ENCODE measurements at places on chromosomes 4 and X.

GRCh38 chr4:188018262-188018661, 22.7 kb downstream of the ZFP42 start:
- DNase-seq, result no peak

- DNase-seq, result no peak
These were observed 465 bp downstream of the HAUS7 start for GRCh38 chrX:153469811-153470410.

DNA sequence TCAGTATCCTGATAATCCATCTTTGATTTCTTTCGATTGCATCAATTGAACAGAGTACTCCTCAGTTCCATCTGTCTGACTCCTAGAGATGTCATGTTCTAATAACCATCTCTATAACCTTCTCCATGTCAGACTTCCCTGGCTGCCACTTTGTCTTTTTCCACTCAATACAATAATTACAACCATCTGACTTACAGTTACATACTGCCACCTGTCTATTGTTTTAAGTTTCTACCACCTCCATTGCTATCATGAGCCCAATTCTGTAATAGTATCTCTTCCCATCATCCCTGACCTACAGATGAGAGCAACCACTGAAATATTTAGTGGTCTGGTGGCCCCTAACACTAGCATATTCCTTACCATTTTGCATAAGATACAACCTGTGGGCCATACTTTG, 439.2 kb upstream of the FAM47C start:
- DNase-seq, result no peak

GRCh38 chr4:114599231-114599902, 760 bp downstream of the UGT8 start:
- DNase-seq, result no peak

GRCh38 chr4:120536884-120537283, 385.6 kb downstream of the PRDM5 start:
- DNase-seq, result no peak

DNA sequence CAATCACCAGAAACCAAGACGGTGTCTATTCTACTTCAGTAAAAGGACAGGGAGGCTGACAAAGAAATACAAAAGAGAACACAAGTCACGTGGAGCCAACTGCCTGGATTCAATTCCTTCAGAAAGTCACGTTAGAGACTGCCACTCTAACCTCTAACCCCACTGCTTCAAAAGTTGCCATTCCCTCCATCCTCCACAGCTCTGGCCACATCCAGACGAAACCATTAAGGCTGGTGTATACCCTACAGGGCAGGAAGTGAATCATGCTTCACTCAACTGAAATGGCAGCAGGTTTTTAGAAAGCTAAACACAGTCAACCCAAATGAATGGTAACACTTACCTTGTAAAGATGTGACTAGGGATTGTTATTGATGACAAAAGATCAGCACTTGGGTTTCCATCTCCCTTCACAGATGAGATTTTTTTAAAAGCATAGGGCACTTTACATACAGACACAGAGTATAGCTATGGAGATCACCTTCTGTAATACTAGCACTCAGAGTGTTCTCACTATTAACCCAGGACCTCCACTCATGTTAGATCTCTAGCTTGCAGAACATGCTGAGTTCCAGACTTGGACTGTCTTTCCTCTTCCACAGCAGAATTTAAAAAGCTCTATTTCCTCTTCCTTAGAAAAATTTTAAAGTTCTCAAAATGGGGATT, 37.4 kb downstream of the MAML3 start:
- no peak for DNase-seq

DNA sequence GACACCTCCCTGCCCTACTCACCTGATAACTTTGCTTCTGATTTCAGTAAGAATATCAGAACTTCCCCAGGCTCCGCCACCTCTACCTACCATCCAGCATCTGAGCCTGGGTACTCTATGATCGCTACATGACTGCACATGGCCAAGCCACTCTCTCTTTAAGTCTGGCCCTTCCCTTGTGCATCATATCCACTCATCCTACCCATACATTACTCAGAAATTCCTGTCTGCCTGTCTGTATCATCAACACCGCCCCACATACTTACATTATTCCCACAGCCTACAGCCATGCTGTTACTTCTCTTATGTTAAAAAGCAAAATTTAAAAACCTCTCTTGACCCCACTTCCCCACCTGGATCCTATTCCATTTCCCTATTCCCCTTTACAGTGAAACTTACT, 84.7 kb downstream of the SCD5 start:
- no peak for DNase-seq

- no peak for DNase-seq
These were observed 189.1 kb downstream of the AFAP1 start for GRCh38 chr4:7750523-7750922.

- DNase-seq, result no peak
These were observed 55.3 kb downstream of the EGF start for GRCh38 chr4:109967798-109968520.

GRCh38 chr4:55722132-55722531, 86.0 kb upstream of the NMU start:
- DNase-seq, result no peak

DNA sequence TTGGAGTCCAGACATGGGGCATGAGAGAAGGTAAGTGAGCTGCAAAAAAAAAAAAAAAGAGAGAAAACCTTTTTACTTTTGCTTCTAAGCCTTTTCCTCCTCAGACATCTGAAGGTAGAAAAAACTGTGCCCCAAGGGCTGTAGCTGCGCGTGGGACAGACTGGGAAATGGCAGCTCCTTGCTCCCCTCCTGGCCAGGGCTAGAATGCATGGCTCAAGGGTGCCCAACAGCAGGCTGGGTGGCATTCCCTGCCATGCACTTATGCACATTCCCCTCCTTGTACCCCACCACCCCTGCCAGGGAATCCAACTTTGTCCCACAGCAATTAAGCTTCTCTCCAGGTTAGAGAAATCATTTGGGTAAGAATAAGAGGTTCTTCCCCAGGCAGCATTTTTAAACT, 421.2 kb downstream of the TRAM1L1 start:
- DNase-seq, result no peak

- no peak for DNase-seq
These were observed 3.0 kb upstream of the SPATA4 start for GRCh38 chr4:176198316-176198903.

- no peak for DNase-seq
These were observed 28.6 kb downstream of the FAM241A start for GRCh38 chr4:112173593-112174558.

DNA sequence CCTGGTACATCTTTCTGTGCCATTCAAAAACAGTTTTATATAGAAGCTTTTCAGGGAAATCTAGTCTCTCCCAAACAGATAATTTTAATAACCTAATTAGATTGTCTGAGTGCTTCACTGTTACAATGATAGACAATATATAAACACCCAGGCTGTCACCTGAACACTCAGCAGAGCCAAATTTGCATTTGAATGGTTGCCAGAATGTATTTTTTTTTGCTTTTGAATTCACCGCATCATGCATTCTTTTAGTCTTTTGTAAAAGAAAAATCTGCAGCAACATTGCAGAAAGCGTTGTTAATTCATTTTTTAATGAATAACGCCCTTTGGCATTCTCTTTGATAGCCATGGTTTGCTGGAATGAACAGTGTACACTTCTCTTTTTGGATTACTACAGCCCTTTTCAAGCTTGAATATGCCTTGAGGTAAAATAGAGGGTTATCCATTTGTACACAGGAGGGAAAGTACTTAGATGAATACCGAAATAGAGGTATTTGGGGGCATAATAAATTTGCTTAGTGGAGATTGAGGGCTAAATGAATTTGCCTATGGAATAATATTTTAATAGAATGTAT, 175.0 kb upstream of the EPHA5 start:
- no peak for DNase-seq

- DNase-seq, result no peak
These were observed 3.2 kb upstream of the PCDH19 start for GRCh38 chrX:100413229-100413628.

DNA sequence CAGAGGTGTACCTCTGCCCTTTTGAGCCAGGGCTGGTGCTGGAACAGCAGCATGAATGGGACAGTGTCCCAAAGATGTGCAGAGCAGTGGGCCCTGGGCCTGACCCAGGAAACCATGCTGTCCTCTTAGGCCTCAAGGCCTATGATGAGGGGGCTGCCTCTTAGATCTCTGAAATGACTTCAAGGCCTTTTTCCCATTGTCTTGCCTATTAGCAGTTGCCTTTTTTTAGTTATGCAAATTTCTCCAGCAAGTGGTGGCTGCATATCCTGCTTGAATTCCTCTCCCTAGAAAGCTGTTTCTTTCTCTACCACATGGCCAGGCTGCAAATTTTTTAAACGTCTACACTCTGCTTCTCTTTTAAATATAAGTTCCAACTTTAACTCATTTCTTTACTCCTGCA, 160.3 kb downstream of the CFAP299 start:
- DNase-seq, result no peak

- no peak for DNase-seq
These were observed 182.0 kb downstream of the RASL11B start for GRCh38 chr4:53043891-53044650.

DNA sequence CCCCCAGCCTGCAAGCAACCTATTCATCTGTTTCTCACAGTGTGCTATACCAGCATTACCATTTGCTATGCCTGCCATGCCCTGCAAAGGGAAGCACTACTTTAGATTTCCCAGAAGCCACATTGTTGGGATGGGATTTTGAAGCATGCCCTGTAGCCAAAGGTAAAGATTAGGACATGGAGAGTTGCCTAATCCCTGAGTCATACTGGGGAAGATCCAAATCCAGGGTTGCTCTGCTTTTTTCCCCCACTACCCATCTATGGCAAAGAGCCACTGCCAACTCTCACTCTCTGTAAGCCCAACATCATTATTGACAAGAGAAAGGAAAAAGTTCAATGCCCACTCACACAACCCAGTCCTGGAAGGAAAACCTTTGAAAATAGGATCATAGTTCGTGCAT, 36.7 kb upstream of the TMEM164 start:
- no peak for DNase-seq

DNA sequence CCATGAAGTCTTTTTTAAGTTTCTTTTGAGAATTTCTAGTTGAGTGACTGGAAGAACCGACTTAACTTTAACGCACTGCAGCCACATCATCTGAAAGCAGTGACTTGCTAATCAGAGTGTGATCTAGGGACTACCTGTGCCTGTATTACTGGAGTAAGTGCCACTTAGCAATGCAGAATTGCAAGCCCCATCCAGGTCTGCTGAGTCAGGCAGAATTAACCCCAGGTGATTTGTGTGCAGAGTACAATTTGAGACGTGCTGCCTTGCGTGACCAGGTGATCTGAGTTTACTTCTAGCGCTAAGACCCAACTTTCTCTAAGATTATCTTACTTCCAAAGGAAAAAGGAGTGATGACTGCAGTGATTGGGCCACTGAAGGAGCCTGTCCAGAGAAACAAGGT, 85.3 kb downstream of the CLCN4 start:
- no peak for DNase-seq

- no peak for DNase-seq
These were observed 40.1 kb downstream of the APLN start for GRCh38 chrX:129614481-129615255.

DNA sequence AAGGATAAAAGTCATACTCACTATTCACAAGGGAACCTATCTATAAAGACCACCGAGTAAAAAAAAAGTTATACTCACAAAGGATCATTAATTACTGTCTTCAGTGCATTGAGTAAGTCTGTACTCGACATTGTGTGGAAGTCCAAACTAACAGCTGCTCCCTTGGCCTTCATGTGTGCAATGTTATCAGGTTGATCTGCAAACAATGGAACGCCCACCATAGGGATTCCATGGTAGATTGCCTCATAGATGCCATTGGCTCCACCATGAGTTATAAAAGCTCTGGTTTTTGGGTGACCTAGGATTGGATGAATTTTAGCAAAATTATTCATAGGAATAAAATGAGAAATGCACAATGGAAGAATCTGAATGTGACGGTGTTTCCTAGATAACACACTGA, 10.6 kb downstream of the UGT2B4 start:
- DNase-seq, result no peak

GRCh38 chr4:94979621-94980020, 221.9 kb downstream of the BMPR1B start:
- no peak for DNase-seq

DNA sequence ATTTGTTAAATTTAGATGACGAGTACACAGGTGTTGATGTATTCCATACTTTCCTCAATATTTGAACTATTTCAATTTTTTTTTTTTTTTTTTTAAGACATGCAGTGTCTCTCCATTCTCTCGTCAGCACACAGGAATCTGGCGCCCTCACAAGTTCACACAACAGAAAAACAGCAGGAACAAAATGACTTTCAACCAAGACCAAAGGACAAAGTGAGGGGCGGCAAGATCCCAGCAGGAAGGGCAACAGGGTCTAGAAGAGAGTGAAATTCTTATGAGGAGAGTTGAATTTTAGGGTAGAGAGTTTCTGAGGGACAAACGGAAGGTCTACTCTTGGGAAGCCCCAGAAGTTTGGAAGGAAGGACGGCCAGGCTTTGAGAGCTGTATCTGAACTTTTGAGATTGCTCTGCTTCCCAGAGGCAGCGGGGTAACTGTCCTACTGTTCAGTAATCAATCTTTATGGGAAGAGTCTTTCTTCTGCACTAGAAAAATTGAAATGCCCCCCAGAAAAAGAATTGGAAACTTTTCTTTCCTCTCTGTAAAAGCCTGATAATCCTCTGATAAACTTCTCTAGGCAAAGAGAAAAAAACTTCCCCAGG, 760.2 kb downstream of the RAB28 start:
- no peak for DNase-seq

- no peak for DNase-seq
These were observed 146.8 kb upstream of the USP9X start for GRCh38 chrX:40938423-40938822.

DNA sequence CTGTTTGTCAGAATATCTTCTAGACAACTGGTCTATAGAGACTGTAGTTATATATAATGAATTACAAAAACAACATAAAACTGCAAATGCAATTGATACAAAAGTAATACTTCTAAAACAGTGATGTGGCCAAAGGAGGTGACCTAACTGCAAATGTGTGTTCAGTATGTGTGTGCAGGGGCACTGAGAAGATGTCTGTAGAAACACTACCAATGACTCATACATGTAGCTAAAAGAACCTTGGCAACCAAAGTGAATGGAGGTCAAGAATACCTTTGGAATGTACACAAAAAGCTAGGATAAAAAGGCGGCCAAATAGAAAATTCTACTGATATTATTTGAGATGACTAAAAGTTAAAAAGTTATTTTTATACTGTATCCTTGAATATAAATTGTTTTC, 261.8 kb downstream of the CAMK2D start:
- no peak for DNase-seq

DNA sequence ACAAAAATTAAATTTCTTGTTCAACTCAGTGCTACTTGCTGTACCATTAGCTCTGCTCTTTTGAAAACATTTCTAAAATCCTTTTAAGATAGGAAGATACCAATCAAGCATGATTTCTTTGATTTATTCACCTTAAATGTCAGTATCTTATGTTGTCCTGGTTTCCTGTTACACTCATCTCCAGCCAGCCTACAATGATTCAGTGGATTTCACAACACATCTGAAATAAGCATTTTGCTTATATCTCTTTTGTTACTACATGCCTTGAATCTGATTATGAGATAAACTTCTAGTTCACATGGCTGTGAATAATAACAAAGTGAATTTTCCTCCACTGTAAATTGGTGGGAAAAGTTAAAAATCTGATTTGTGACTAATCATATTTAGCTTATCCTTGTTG, 112.5 kb upstream of the BMP3 start:
- DNase-seq, result no peak

Data from stimulated activated CD8-positive, alpha-beta memory T cell treated with anti-CD3 and anti-CD28 coated beads, Interleukin-4, amount 100 ng/mL, for 1 hour (primary cell).